GM23338 (cell line): ENCODE measurements at places on chromosomes 7 and 10. TPM values are rescaled to one million over a fixed set of nuclear protein-coding genes. Genes with fewer than 3 reads are reported as not detected.

AKR1E2 gene
- 3.3 and 4.3 TPM in 2 replicates for total RNA-seq

TRPV6 gene
- 0.43 and 0.80 TPM in 2 replicates for total RNA-seq

SRGN gene
- total RNA-seq = not detected in 2 replicates

GBX1 gene
- 0.24 and 1.8 TPM in 2 replicates for total RNA-seq

ABCB4 gene
- 1.2 and 3.0 TPM in 2 replicates for total RNA-seq

GPR37 gene
- total RNA-seq = 6.8 and 8.5 TPM in 2 replicates

CRTAC1 gene
- total RNA-seq = 0.74 and 1.2 TPM in 2 replicates

FAM25C gene
- total RNA-seq = not detected in 2 replicates

OIT3 gene
- not detected in 2 replicates for total RNA-seq

RAPGEF5 gene
- 13.1 and 17.7 TPM in 2 replicates for total RNA-seq

MINDY4 gene
- total RNA-seq = 3.1 and 4.4 TPM in 2 replicates

ACHE gene
- 1.5 and 3.7 TPM in 2 replicates for total RNA-seq

TMEM26 gene
- total RNA-seq = 1.9 and 2.2 TPM in 2 replicates

TBX20 gene
- 0.12 and 0.69 TPM in 2 replicates for total RNA-seq

TSPAN15 gene
- total RNA-seq = 10.1 and 12.5 TPM in 2 replicates

LIPM gene
- not detected in 2 replicates for total RNA-seq

IFIT2 gene
- not detected in 2 replicates for total RNA-seq

KIAA1217 gene
- 9.1 and 17.7 TPM in 2 replicates for total RNA-seq

OR2A1 gene
- 0.10 TPM in 1 of 2 replicates, not detected in the other for total RNA-seq

TMEM176A gene
- total RNA-seq = not detected in 2 replicates

NPFFR1 gene
- 0.03 and 0.08 TPM in 2 replicates for total RNA-seq

GAD2 gene
- total RNA-seq = 0.56 and 5.6 TPM in 2 replicates

BAG3 gene
- total RNA-seq = 8.2 TPM in 2 replicates

HOXA7 gene
- not detected in 2 replicates for total RNA-seq

JAKMIP3 gene
- total RNA-seq = 0.47 and 1.2 TPM in 2 replicates

BLNK gene
- not detected in 2 replicates for total RNA-seq

CPA2 gene
- not detected in 2 replicates for total RNA-seq

SORCS1 gene
- total RNA-seq = 7.4 and 8.9 TPM in 2 replicates

HELLS gene
- 776 and 869 TPM in 2 replicates for total RNA-seq

GLI3 gene
- 17.0 and 17.9 TPM in 2 replicates for total RNA-seq

ACBD7 gene
- 14.7 and 24.1 TPM in 2 replicates for total RNA-seq

GJC3 gene
- 0.23 and 0.56 TPM in 2 replicates for total RNA-seq

DIP2C gene
- total RNA-seq = 7.5 and 7.7 TPM in 2 replicates

MALRD1 gene
- total RNA-seq = 0.42 and 1.1 TPM in 2 replicates

NET1 gene
- total RNA-seq = 93.9 and 98.3 TPM in 2 replicates

CTAGE4 gene
- total RNA-seq = 3.4 and 10.1 TPM in 2 replicates

CPED1 gene
- total RNA-seq = 0.17 and 0.23 TPM in 2 replicates

HMX2 gene
- total RNA-seq = 0.97 and 2.6 TPM in 2 replicates

ZNF655 gene
- 55.8 and 61.3 TPM in 2 replicates for total RNA-seq

TMEM178B gene
- total RNA-seq = 9.4 and 15.6 TPM in 2 replicates

TMEM196 gene
- total RNA-seq = not detected in 2 replicates

CALML5 gene
- 0.27 TPM in 1 of 2 replicates, not detected in the other for total RNA-seq

ORC5 gene
- 22.1 and 89.0 TPM in 2 replicates for total RNA-seq

NXPH1 gene
- 3.0 and 5.2 TPM in 2 replicates for total RNA-seq

ZNF25 gene
- 0.76 and 2.7 TPM in 2 replicates for total RNA-seq

TDRD1 gene
- total RNA-seq = 1.5 and 1.7 TPM in 2 replicates

ACSM6 gene
- not detected in 2 replicates for total RNA-seq

C10orf67 gene
- not detected in 2 replicates for total RNA-seq

CBX3 gene
- 249 and 272 TPM in 2 replicates for total RNA-seq

AMZ1 gene
- total RNA-seq = 0.73 and 1.6 TPM in 2 replicates

MRC1 gene
- 0.04 TPM in 1 of 2 replicates, not detected in the other for total RNA-seq

ABCA13 gene
- total RNA-seq = 0.16 and 0.21 TPM in 2 replicates

ASIC3 gene
- 0.54 and 0.90 TPM in 2 replicates for total RNA-seq

ADAM22 gene
- 17.6 and 18.7 TPM in 2 replicates for total RNA-seq

MMD2 gene
- total RNA-seq = 0.38 and 0.39 TPM in 2 replicates

GSTO1 gene
- 52.5 and 75.3 TPM in 2 replicates for total RNA-seq

TMEM184A gene
- 0.04 and 0.66 TPM in 2 replicates for total RNA-seq
